Endothelial cell (in vitro differentiated cells): ENCODE measurements at places on chromosomes 13 and 19.

- H3K36me3 ChIP-seq, result no peaks in the 10 kb centered on the region
- H3K27ac ChIP-seq, result no peak overlapping the region
- H3K27me3 ChIP-seq, result peaks cover 2% of the 10 kb centered on the region
- no peaks in the 10 kb centered on the region for H3K4me1 ChIP-seq
- no peak overlapping the region for H3K4me3 ChIP-seq
Observed at GRCh38 chr19:30590596-30591229, 218.5 kb downstream of the ZNF536 start.

- H3K4me3 ChIP-seq, result peak overlapping the region; percentile 95
- peaks cover 14% of the 10 kb centered on the region for H3K27me3 ChIP-seq
- DNase-seq, result peak; percentile 82
- peaks cover 24% of the 10 kb centered on the region for H3K4me1 ChIP-seq
- no peaks in the 10 kb centered on the region for H3K36me3 ChIP-seq
Observed at GRCh38 chr13:60395971-60396782, 843 bp upstream of the TDRD3 start.

- H3K27me3 ChIP-seq, result no peaks in the 10 kb centered on the region
- DNase-seq, result no peak
- H3K36me3 ChIP-seq, result no peaks in the 10 kb centered on the region
- H3K4me3 ChIP-seq, result no peak overlapping the region
- no peaks in the 10 kb centered on the region for H3K4me1 ChIP-seq
- H3K27ac ChIP-seq, result no peak overlapping the region
Observed at GRCh38 chr13:94007072-94007471, 472.4 kb downstream of the DCT start.

DNA sequence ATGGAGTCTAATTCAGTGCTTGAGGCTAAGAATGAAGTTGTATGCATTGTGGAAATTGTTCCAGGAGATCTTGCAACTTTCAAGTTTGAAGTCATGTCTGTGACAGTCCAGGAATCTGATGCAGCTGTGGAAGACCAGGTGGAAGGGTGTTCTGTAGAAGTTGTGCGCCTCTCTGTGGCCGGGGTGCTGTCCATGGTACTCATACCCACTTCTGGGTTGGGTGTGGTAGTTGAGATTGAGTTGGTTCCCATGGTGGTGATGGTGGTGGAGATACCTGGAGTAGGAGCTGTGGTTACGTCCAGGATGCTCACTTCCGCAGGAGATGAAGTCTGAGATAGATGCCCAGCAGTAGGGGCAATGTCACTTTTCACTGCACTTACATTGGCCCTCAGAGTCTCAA, 44.3 kb downstream of the MUC16 start:
- H3K27ac ChIP-seq, result no peak overlapping the region
- peaks cover 12% of the 10 kb centered on the region for H3K27me3 ChIP-seq
- no peak for DNase-seq

GRCh38 chr13:99218969-99219368, 18.3 kb downstream of the UBAC2 start:
- no peaks in the 10 kb centered on the region for H3K36me3 ChIP-seq
- H3K27me3 ChIP-seq, result no peaks in the 10 kb centered on the region
- no peaks in the 10 kb centered on the region for H3K4me1 ChIP-seq
- no peak overlapping the region for H3K27ac ChIP-seq
- no peak for DNase-seq
- H3K4me3 ChIP-seq, result no peak overlapping the region

- H3K27me3 ChIP-seq, result no peaks in the 10 kb centered on the region
- no peaks in the 10 kb centered on the region for H3K36me3 ChIP-seq
- no peak overlapping the region for H3K4me3 ChIP-seq
- no peak overlapping the region for H3K27ac ChIP-seq
- H3K4me1 ChIP-seq, result peaks cover 6% of the 10 kb centered on the region
Observed at GRCh38 chr13:76723551-76724232, 162.5 kb downstream of the KCTD12 start.

DNA sequence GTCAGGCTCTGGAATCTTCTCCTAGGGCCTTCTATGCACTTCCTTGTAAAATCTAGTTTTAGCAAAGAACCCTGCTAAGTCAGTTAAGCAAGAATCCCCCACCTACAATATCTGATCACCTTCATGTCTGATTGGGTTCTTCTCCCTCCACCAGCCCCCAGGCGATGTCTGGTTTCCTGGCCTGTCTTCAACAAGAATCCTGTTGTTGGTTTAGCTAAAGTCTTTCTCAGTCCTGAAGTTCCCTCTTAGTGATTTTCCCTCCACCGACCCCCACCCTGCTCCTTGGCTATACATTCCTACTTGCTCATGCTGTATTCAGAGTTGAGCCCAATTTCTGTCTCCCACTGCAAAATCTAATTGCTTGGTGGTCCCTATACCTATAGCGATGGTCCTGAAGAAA, 35.2 kb upstream of the SLC46A3 start:
- H3K27me3 ChIP-seq, result peaks cover 7% of the 10 kb centered on the region
- peaks cover 5% of the 10 kb centered on the region for H3K36me3 ChIP-seq
- no peak for DNase-seq
- H3K4me3 ChIP-seq, result no peak overlapping the region

DNA sequence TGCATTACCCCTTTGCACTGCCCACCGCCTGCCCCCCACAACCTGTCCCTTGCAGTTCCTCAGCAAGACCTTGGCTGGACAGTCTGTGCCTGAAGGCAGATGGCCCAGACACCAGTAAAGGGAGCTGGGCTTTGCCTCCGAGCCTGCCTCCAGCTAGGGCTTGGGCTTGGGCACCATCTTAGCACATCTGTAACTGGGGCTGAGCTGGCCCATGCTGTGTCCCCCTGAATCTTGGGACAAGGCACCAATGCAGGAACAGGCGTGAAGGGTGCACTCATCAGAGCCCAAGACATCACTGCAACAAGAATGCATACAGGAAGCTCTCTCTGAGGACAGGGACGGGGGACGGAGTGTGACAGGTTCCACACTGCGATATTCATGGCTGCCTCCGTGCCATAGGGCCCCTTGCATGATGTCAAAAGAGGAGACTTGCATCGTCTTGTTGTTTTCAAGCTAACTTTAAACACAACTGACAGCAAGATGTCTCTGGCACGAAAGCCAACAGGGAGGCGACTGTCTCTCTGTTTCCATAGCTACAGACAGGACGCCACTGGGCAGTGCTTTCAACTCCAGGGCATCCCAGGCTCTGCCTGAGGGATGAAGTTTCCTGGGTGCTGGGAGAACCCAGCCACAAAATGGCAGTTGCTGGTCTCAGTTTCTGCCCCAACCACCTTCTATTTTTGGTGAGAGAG, 8.7 kb upstream of the CHST8 start:
- DNase-seq, result no peak
- H3K27me3 ChIP-seq, result peaks cover 3% of the 10 kb centered on the region
- no peak overlapping the region for H3K4me3 ChIP-seq
- H3K4me1 ChIP-seq, result no peaks in the 10 kb centered on the region
- no peak overlapping the region for H3K27ac ChIP-seq

- H3K4me3 ChIP-seq, result no peak overlapping the region
- H3K27me3 ChIP-seq, result no peaks in the 10 kb centered on the region
- H3K27ac ChIP-seq, result no peak overlapping the region
- peak; percentile 66 for DNase-seq
Observed at GRCh38 chr13:78241278-78241919, 322.8 kb upstream of the EDNRB start.

DNA sequence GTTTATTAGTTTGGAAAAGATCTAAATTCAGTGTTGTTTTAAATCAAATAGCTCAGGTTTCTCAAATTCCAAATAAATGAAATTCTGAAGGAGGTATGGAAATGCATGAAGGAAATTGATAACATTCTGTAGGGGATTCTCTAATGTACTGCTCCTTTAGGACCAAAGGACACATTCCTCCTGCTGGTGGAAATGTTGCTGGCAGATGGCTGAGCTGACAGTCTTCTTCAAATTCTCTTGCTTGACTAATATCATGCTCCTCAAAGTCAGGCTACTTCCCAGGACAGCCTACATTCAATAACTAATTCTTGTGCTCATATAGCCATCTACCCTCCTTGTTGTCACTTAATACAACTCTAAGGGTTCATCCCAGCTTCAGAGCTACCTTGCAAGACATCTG, 1118.5 kb downstream of the PCDH9 start:
- H3K36me3 ChIP-seq, result no peaks in the 10 kb centered on the region
- no peak overlapping the region for H3K4me3 ChIP-seq
- DNase-seq, result no peak
- no peaks in the 10 kb centered on the region for H3K27me3 ChIP-seq
- H3K27ac ChIP-seq, result no peak overlapping the region

DNA sequence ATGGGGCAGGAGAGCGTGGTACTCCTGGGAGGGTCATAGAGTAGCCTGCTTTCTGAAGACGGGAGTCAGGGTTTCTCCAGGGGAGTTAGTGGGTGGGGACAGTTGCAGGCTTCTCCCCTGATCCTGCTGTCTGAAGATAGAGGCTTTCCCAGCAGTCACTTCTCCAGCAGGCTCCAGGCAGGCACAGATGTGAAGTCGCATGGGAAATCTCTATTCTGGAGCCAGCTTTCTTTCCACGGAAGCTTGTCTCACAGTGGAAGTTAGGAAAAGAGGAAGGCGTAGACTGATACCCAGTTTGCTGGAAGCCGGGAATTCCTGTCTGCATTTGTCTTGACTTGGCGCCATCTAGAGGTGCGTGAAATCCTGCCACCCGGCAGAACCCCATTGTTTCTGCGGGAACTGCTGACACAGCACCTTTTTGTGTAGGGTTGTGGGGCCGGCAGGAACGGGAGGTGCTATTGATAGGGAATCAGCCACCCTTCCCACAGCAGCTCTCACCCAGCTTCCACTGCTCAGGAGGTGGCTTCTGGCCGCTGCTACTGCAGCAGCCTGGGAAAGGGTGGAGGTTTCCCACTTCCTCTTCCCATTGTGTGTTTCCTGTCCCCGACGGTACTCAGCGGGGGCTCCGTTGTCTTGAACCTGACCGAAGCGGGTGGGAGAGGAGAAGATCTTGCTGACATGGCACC, 28.5 kb upstream of the NPAS1 start:
- peaks cover 7% of the 10 kb centered on the region for H3K27me3 ChIP-seq
- H3K36me3 ChIP-seq, result peaks cover 24% of the 10 kb centered on the region
- DNase-seq, result peak; percentile 82
- peak overlapping the region; percentile 84 for H3K4me3 ChIP-seq

- H3K4me3 ChIP-seq, result no peak overlapping the region
- peaks cover 12% of the 10 kb centered on the region for H3K36me3 ChIP-seq
- H3K27ac ChIP-seq, result no peak overlapping the region
- no peak for DNase-seq
Observed at GRCh38 chr13:99323488-99323887, 16.3 kb upstream of the GPR183 start.

- H3K27ac ChIP-seq, result peak overlapping the region; percentile 80
- H3K4me3 ChIP-seq, result no peak overlapping the region
- peaks cover 15% of the 10 kb centered on the region for H3K27me3 ChIP-seq
- no peak for DNase-seq
- H3K36me3 ChIP-seq, result peaks cover 4% of the 10 kb centered on the region
- peaks cover 48% of the 10 kb centered on the region for H3K4me1 ChIP-seq
Observed at GRCh38 chr19:46975011-46975924, 44.4 kb upstream of the NPAS1 start.

- no peak for DNase-seq
- H3K27ac ChIP-seq, result no peak overlapping the region
- H3K27me3 ChIP-seq, result peaks cover 13% of the 10 kb centered on the region
- peaks cover 3% of the 10 kb centered on the region for H3K4me1 ChIP-seq
- peaks cover 26% of the 10 kb centered on the region for H3K36me3 ChIP-seq
- H3K4me3 ChIP-seq, result no peak overlapping the region
Observed at GRCh38 chr19:55228015-55228391, 560 bp downstream of the TMEM86B start.

- no peak overlapping the region for H3K4me3 ChIP-seq
- H3K4me1 ChIP-seq, result peaks cover 2% of the 10 kb centered on the region
- H3K27me3 ChIP-seq, result peaks cover 2% of the 10 kb centered on the region
- H3K27ac ChIP-seq, result no peak overlapping the region
Observed at GRCh38 chr13:29791997-29792780, 58.2 kb downstream of the UBL3 start.

DNA sequence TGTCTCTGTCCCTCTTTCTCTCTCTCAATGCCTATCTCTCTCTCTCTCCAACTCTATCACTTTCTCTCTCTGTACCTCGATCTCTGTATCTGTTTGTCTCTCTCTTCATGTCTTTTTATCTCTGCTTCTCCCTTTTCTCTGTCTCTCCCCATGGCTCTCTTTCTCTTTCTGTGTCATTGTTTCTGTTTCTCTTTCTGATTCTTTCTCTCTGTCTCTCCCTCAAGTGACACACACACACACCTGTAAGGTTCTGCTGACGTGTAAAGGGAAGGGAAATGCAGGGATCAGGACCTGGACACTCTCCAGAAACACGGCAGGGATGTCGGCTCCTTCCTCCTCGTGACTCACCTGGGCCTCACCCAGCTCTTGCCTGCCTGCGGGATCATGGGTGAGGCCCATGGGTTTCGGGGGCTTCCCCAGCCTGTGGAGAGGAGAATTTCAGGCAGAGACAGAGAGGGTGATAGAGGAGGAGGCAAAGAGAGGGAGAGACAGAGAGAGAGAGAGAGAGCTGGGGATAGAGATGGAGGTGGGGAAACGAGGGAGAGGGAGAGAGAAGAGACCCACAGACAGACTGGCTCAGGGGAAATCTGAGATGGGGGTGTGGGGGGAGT, 5.4 kb upstream of the PLAUR start:
- peaks cover 14% of the 10 kb centered on the region for H3K4me1 ChIP-seq
- peaks cover 6% of the 10 kb centered on the region for H3K27me3 ChIP-seq
- no peak for DNase-seq

GRCh38 chr19:55620410-55621204, 3.8 kb downstream of the ZNF784 start:
- H3K27ac ChIP-seq, result no peak overlapping the region
- peaks cover 17% of the 10 kb centered on the region for H3K36me3 ChIP-seq
- DNase-seq, result no peak

DNA sequence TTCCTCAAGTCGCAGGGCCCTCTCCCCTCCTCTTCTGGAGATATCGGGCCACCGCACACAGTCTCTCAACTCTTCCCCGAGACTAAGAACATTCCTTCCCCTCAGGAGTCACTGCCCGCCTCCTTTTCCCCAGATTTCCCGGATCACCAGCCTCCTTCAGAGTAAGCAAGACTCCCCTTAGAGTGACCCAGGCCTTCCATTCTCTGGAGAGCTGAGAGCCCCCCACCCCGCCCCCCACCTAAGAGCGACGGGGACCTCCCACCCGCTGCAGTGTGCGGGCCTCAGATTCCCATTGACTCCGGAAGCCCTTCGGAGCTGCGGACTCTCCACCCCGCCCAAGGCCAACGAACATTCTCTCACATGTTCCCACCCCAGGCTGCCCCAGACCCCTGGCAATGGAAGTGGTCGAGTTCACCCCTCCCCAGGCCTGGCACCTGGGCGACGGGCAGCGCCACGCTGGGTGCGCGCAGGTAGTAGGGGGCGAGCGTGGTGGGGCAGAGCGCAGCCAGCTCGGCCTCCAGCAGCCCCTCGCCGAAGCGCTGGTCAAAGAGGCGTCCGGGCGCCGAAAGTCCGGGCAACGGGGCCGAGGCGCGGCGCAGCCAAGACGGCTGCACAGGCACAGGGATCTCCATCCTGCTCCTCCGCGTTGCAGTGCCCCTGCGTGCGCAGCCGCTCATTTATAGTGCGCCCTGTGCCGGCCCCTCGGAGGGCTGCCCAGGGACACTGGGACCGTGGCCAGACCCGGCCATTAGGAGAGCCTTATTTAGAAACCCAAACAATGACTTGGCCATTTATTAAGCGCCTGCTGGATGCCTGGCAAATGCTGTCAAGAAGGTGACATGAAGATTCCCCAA, at the start of gene HSPB6:
Gene HSPB6, minus strand, starts transcription at position 653 of the 854 bp plus-strand sequence. Its CDS starts 21 bp downstream, at position 632.
- H3K4me3 ChIP-seq, result peak within 1 kb of the TSS; percentile 94
- peak; percentile 37 for DNase-seq
- peaks cover 8% of the 10 kb centered on the region for H3K36me3 ChIP-seq
- peak within 1 kb of the TSS; percentile 86 for H3K27ac ChIP-seq

- H3K36me3 ChIP-seq, result peaks cover 14% of the 10 kb centered on the region
- H3K4me3 ChIP-seq, result no peak overlapping the region
- no peak overlapping the region for H3K27ac ChIP-seq
- H3K27me3 ChIP-seq, result peaks cover 5% of the 10 kb centered on the region
Observed at GRCh38 chr13:98349731-98350305, 172.7 kb upstream of the RNF113B start.
